ENCODE measurements at places on chromosomes 2 and 18. TPM values are rescaled to one million over a fixed set of nuclear protein-coding genes. Genes with fewer than 3 reads are reported as not detected.

TIA1 gene
- total RNA-seq, result 52.0 TPM

RNF125 gene
- total RNA-seq, result 0.28 TPM

MYO5B gene
- 12.7 TPM for total RNA-seq

MAP4K3 gene
- 19.0 TPM for total RNA-seq

ADNP2 gene
- total RNA-seq, result 11.3 TPM

CCDC68 gene
- 3.6 TPM for total RNA-seq

LIPG gene
- total RNA-seq, result 0.03 TPM

RAB6C gene
- not detected for total RNA-seq

ARHGAP15 gene
- total RNA-seq, result not detected

ACOXL gene
- not detected for total RNA-seq

ARHGAP28 gene
- total RNA-seq, result not detected

DSG4 gene
- not detected for total RNA-seq

ST8SIA5 gene
- total RNA-seq, result not detected

RIT2 gene
- total RNA-seq, result not detected

MRPS9 gene
- 30.1 TPM for total RNA-seq

ATP8B1 gene
- total RNA-seq, result 9.0 TPM

ID2 gene
- total RNA-seq, result 101 TPM

All from A549 treated with CpdA at 1 μM for 4 hours (cell line).